ENCODE measurements at places on chromosomes 11 and 22.

GRCh38 chr22:44570476-44571445, 72.7 kb upstream of the RTL6 start:
- no peak for DNase-seq

- no peak for DNase-seq
Measured at GRCh38 chr11:122421702-122422101, 233.8 kb upstream of the UBASH3B start.

GRCh38 chr22:49201046-49201970, 626.4 kb downstream of the BRD1 start:
- DNase-seq = no peak

DNA sequence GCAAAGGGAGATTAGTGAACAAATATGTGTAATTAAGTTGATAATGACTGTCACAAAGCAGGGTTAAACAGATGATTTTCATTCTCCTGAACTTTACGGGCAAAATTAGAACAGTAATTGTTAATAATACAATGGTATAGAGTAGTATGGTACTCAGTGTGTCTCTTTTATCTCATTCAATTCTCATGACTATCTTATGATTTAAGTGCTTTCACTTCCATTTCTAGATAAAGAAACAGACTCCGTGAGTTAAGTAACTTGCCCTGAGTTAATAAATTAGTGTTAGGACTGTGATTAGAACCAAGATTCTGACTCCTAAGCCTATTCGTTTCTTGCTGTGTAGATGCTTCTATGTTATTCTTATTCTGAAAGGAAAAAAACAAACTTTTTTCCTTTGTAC, 22.0 kb downstream of the PIH1D2 start:
- DNase-seq = no peak

Measured in thoracic aorta (tissue), 2 donors.